ENCODE measurements at places on chromosomes 2 and 18.

DNA sequence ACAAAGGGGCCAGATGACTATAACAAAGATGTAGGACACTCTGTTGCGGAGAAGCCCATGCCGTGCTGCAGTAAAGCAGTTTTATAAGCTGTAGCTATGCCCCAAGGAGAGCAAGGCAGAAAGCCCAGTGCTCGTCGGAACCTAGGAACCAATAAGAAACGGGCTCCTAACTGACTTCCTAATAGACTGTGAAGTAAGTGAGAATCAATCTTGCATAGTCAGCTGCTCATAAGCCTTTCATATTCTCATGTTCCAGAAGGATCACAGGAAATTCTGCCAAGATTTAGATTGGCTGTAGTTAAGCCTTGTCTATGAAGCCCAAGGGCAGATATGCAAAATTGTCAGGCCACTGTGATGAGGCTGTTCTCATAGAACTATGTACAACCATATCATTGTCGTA is 98.4 kb downstream of the RTTN start:
- no peak for DNase-seq

GRCh38 chr2:172153156-172153555 is 50.5 kb upstream of the DLX2 start:
- no peak for DNase-seq

- DNase-seq: peak; percentile 90
These were observed 1.2 kb downstream of the CDK15 start for GRCh38 chr2:201807452-201807999.

DNA sequence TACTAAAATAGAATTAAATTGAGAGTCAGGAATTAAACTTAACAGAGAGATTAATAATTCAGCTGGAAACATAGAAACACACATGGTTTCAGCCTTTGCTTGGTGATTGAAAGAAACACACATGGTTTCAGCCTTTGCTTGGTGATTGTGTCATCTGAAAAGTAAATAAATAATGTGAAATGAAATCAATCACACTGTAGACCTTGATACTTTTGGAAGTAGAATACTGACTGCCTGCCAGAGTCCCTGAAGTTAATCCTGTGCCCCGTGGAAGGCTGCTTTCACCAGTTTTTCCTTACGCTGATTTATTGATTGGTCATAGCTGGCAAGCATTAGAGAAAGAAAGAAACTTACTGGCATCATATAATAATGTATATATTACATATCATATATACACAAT is 1252.7 kb upstream of the FAM98A start:
- no peak for DNase-seq

DNA sequence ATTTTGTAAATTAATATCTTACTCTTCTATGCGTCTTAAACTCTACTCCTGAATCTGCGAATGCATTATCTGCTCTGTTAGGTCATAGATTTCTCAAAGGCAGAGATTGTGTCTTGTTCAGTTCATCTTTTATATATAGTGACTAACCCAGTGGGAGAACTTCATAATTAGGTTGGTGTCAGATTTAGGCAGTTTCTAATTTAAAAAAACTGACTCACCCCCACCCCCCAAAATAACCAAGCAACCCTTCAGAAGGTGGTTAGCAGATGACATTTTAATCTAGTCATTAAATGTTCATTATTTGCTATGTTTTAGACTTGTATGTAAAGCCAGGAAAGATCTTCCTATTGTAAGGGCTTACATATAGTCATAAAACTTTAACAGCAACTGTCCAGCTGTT is 10.4 kb downstream of the SERPINB12 start:
- no peak for DNase-seq

DNA sequence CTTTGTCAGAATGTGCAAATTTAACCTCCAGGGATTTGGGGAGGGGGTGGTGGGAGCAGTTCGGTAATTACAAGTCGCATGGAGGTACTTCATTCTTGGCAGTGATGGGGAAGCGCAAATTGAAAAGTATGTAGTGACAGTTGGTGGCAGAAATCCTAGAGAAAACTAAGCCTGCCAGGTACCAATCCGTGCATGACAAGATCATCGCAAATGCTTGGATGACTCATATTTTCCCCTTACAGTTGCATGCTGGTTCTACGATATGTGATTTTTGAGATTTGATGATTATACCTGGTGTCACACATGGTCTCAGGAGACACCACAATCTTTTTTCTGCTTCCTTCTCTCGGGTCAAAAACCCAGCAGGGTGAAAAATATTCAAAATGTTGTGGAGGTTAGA is 479.7 kb upstream of the ID2 start:
- no peak for DNase-seq

- no peak for DNase-seq
These were observed 366.7 kb upstream of the DLGAP1 start for GRCh38 chr18:4821801-4822200.

- DNase-seq: no peak
These were observed 25.7 kb downstream of the UPP2 start for GRCh38 chr2:158127380-158127804.

- DNase-seq: no peak
These were observed 116.8 kb downstream of the IKZF2 start for GRCh38 chr2:213034585-213034984.

DNA sequence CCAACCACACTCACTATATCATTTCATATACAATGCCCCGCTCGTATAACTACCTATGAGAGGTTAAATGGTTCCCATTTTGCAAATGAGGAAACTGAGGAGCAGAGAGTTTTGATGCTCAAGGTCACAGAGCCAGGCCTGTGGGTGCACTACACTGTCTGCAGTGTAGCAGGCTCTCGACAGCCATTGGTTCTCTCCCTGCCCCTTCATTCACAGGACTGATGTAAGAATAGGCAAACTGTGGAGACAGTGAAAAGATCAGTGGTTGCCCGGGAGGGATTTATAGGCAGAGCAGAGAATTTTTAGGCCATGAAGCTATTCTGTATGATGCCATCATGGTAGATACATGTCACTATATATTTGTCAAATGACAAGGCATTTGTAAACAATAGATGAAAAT is 39.0 kb upstream of the LBH start:
- no peak for DNase-seq

GRCh38 chr2:128237081-128237534 is 81.6 kb downstream of the HS6ST1 start:
- DNase-seq: peak; percentile 87

DNA sequence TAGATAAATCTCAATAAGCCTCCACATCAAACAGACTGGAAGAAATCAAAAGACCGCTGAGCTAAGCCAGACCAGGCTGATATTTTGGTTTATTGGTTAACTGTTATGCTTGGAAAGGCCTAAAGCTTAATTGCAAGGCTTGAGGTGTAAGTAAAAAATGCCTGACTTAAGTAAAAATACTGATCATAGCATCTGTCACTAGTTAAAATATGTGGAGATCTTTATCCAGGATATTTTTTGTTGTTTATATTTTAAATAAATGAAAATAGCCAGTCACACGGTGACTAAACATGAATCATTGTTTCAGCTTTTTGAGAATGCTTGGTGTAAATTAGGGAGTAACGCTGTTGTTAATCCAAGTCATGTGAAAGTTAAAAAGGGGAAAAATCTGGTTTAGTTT is 127.9 kb downstream of the THADA start:
- peak; percentile 83 for DNase-seq

- peak; percentile 75 for DNase-seq
These were observed 205.6 kb downstream of the RTP5 start for GRCh38 chr2:242075168-242075567.

DNA sequence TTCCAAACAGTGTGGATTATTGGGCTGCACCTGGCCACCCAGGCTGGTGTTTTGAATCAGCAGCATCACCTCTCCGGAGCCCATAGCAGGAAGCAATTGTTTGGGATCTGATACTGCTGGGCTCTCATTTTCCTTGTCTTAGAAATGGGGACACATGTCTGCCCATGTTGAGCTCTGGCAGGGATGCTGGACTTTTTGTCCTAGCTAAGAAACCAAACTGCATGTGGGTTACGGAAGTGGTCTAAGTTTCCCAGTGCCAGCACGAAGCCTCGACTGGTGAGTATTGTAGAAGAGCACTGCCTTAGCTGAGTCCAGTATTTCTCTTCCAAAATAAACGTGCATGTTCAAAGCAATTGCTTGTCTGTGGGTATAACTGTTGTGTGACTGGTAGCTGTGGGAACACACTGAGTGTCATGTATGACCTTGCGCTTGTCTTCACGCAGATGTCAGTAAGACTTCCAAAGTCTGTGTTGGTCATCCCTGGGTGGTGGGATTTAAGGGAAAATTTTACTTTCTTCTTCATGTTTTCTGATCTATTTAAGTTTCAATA is 43.6 kb downstream of the SH3RF3 start:
- DNase-seq: peak; percentile 17

- peak; percentile 79 for DNase-seq
These were observed 200.6 kb upstream of the RASGRP3 start for GRCh38 chr2:33275689-33276444.

DNA sequence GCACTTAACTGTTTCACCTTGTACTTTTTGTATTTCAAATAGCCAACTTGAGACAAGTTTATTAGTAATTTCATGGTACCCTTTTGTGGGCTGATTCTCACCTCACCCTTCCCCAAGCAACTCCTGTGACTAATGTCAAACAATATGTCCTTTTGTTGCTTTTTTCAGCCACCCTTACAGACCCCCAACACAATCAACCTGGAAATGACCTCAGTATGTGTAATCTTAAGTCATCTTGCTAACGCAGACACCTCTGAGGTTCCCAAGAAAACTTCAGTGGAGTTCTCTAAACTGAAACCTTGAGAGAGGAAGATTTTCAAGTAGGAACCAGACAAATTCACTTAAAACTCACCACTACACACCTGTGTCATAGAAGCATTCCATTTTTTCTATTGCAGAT is 69.5 kb downstream of the KYNU start:
- DNase-seq: no peak

DNA sequence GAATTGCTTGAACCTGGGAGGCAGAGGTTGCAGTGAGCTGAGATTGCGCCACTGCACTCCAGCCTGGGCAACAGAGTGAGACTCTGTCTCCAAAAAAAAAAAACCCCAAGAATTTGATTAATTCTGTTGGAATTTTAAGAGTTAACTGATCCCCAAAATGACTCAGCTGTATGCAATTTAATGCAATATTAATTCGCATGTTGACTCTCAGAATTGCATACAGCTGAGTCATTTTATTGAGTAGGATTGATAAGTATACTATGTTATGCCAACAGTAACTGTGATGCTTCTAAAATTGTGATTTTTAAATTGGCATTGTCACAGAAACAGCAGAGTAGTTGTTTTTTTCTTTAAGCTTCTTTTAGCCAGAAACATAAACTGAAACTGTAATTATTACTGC is 19.6 kb downstream of the MSH2 start:
- peak; percentile 72 for DNase-seq

DNA sequence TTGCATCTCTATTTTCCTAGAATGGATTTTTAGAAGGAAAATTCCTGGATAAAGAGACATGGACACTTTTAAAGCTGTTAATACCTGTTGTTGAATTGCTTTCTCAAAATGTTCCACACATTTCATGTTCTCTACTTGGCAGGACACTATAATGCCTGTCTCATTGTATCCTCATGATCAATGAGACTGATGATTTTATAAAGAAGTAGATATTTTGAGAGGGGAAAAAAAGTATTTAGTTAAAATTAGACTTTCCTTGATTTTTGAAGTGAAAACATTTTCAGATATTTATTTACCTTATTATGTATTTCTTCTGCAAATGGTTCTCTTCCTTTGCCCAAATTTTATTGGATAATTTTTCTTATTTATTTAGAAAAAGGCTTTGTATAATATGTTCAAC is 242.5 kb downstream of the MYCN start:
- DNase-seq: no peak

DNA sequence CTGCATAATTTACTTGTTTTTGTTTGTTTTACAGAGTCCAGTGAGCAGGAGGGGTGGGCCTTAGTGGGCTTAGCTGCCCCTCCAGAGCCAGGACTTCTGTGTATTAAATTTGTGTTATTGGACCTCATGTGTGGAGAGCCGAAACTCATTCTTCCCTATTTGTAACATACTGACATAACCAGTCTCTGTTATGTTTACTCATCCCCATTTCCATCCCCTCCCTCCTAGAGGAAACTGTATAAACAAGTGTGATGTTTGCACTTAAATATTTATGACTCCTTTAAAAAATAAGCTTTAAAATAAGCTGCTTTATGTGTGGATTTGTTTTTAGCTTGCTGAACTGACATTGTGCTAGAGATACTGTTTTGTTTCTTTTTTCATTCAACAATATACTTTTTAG is 13.8 kb downstream of the ZNF512 start:
- peak; percentile 36 for DNase-seq

GRCh38 chr2:45607701-45608100 is 3.4 kb downstream of the SRBD1 start:
- DNase-seq: peak; percentile 43

- DNase-seq: no peak
These were observed 654.3 kb downstream of the LRRTM4 start for GRCh38 chr2:76867854-76868253.

- no peak for DNase-seq
These were observed 11.1 kb downstream of the COLEC11 start for GRCh38 chr2:3606028-3606369.

- no peak for DNase-seq
These were observed 68.3 kb upstream of the ST6GAL2 start for GRCh38 chr2:106954304-106954703.

DNA sequence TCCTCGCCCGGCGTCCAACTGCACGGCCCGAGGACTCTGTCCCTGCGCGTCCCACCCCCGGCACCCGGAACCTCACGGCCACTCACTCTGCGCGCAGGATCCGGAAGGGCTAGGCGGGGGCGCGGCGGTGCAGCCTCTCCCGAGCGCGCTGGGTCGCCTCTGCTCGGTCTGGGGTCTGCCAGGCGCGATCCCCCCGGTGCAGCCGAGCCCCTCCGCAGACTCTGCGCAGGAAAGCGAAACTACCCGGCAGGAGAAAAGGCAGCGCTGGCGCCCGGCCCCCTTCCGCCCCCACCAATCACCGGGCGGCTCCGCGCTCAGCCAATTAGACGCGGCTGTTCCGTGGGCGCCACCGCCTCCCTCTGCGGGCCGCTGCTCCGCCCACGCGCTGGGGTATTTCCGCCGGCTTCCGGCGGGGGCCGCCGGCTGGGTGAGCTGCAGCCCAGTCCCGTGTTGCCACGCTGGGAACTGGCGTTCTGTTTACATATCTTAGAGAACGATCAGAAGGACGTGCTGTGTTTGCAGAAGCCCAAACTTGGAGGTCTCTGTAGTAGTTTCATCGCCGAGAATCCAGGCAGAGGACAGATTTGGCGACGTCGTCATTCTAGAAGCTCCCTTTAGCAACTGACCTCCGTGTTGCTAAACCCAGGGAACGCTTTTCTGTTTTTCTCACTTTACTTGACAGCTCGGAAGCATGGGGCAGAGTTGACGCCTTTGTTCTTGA is at the start of gene STAT1:
STAT1 (minus strand) TSS at position 240 of the 721 bp plus-strand sequence. CDS start 4,168 bp downstream, outside the sequence.
- peak; percentile 93 for DNase-seq

DNA sequence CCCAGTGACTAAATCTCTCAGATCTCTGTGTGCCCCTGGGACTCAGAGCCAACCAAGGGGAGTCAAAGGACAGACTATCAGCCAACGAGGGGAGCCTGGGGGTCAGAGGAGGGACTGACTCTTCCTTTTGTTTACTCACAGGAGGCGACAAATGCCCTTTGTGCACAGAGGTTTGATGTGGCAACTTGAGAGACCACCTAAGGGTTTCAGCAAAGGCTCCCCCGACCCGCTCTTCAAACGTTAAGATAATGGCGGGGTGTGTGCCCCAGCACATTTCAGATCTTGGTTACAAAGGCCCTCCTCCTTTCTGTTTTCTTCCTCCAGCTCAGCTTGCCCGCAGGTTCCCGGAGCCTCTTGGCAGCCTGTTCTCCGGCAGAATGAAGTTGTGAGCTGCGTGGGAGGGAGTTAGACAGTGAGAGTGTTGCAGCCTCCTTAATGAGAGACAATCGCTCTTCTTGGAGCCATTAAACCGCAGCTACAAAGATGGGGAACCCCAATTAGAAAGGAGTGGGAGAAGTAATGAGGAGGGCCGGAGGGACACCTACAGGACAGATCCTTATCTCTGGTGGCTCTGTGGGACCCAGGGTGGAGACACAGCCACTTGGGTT is 76.2 kb downstream of the KIAA2012 start:
- peak; percentile 65 for DNase-seq

Data from EH (cell line).